NCI-H1092 (cell line): ENCODE measurements at places on chromosomes 4 and X.

DNA sequence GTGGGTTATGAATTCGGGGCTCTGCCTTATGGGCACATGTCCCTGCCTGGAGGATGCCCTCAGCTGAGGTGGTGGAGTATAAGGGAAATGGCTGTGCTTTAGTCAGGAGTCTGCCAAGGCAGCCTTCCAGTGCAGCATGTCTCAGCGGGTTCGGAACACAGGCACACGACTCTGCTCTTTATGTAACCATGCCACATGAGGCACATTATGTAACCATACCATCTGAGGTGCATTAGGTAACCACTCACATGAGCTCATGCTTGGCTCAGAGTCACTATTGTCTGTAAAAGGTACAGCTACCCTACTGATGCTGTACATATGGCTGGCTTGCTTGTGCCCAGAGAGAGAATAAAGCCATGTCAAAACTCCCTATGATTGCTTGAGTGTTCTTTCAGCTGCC is 723.6 kb downstream of the TRAM1L1 start:
- DNase-seq, result no peak

- DNase-seq, result no peak
Measured at GRCh38 chrX:153333266-153333665, 687 bp upstream of the ZNF275 start.

- DNase-seq, result no peak
Measured at GRCh38 chrX:150450519-150451177, 87.5 kb downstream of the MAMLD1 start.

DNA sequence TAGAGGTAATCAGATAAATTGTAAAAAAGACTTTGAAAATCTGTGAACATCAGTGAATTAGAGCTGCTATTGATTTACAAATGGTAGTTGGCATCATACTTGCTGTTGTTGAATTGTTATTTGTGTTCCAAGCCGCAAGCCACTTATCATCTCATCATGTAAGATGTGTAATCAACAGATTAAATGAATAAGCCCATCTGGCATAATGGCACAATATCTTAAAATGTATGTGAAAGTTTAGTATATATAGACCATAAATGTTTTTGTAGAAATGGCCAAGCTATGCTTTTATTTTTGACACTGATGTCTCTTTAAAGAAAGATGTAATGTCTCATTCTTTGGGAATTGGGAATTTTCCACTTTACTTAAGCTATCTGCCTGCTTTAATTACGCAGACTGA is 682.6 kb upstream of the GNPDA2 start:
- no peak for DNase-seq

GRCh38 chrX:140733766-140734342 is 24.3 kb downstream of the LINC00632 start:
- peak; percentile 3 for DNase-seq

DNA sequence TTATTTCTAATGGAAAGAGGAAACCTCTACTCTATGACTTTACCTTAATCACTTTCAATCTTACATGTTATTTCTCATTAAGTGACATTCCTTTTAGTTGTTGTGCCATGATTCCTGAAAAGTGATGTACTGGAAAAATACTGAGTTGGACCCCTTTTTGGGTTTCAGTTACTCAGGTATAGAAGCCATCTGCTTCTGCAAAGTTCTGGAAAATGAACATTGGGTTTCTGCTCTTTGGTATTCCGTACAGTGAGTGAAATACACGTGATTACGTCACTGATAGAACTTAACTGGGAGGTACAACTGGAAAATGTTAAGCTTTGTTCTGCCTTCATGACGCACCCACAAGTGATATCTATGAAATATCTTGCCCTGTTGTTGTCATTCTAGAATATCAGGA is 114.7 kb downstream of the MID1 start:
- DNase-seq, result no peak

GRCh38 chr4:84673475-84674240 is 90.7 kb downstream of the CDS1 start:
- DNase-seq, result no peak

DNA sequence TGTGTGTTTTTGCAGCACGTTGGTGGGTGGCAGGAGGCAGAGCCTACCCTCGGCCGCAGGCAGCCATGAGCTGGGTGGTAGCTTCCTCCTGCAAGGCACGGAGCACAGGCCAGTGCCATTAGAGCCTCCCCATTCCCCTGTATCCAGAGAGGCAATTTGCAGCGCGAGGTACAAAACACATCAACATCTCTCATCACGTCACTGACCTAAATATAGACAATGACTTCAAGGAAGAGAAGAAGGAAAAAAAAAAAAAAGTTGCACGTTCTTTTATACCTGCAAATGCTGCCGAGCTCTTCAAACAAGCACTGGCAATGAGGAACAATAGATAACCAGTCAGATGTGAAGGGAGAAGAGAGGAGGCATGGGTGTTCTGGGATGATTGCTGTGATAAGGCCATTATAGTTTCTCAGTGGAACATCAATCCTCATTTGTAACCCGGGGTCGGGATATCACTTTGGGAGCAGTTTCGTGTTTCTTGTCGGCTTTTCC is 159.9 kb downstream of the MGST2 start:
- DNase-seq, result peak; percentile 57

- DNase-seq, result no peak
Measured at GRCh38 chrX:15438332-15438731, 54.1 kb upstream of the VEGFD start.

GRCh38 chrX:150621652-150622051 is 53.2 kb downstream of the MTM1 start:
- no peak for DNase-seq

DNA sequence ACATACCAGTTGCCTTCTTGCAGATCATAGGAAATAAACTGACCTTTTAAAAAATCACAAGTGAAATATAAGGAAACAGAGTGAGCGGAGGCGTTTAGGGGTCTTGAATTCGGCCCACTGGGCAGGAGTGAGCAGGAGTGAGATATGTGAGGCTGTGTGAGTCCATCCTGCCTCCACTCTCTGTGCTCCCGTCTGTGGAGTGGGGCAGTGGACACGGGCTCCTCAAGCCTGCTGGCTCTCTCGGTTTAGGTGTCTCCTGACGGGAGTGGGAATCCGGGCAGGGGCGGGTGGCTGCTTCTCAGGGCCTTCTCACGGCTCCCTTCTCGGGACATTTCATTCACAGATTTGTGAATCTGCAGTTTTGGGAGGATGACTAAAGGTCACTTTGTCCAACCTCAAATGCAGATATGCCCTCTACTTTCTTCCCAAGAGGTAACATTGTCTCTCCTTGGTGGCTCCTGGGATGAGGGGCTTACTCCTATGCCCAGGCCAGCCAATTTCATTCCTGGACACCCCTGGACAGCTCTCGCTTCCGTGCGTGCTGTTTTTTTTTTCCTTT is 27.6 kb downstream of the CYTL1 start:
- DNase-seq, result no peak

GRCh38 chr4:23401572-23401971 is 488.3 kb downstream of the PPARGC1A start:
- DNase-seq, result no peak

- DNase-seq, result no peak
Measured at GRCh38 chr4:5753366-5753765, 42.4 kb downstream of the EVC start.

DNA sequence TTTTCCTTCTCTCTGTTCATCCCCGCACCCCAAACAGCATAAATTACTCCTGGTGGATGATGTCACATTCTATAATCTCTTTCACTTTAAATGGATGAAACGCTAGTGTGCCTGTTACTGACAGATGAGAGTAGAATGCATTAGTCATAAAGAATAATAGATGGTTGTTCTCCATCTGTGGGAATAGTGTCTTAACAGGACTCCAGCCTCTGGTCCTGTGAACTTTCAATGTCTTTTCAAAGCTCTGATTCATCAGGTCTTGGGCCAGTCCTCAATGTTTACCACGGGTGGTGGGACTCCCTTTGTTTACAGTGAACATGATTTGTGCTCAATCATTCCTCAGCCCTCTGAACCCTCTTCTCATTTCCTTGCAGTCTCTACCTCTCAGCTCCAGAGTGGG is 182.6 kb downstream of the GABRB1 start:
- DNase-seq, result no peak

DNA sequence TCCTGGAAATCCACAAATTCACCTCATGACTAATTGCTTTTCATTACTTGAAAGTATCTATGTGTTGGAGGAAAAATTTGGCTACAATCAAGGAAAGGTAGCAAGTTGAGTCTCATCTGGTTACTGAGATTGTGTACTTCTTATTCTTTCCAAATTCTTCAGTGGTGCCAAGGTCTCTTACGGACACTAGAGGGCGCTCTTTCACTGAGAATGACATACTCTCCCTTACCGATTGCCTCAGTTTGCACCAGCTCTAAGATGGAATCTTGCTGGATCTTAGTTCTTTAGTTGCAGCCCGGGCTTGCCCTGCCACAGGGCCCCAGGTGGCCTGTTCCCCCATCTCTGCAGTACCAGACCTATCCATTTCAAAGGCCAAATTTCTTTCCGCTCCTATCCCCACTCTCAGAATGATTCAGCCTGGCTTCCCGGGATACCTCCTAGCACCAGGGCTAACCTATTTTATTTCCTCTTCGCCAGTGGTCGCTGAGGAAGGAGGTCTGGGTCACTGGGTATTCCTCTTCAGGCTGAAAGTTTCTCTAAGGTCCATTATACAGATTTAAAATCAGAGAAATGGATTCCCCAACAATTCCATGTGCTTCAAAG is 24.6 kb upstream of the GPR50 start:
- DNase-seq, result peak; percentile 7

DNA sequence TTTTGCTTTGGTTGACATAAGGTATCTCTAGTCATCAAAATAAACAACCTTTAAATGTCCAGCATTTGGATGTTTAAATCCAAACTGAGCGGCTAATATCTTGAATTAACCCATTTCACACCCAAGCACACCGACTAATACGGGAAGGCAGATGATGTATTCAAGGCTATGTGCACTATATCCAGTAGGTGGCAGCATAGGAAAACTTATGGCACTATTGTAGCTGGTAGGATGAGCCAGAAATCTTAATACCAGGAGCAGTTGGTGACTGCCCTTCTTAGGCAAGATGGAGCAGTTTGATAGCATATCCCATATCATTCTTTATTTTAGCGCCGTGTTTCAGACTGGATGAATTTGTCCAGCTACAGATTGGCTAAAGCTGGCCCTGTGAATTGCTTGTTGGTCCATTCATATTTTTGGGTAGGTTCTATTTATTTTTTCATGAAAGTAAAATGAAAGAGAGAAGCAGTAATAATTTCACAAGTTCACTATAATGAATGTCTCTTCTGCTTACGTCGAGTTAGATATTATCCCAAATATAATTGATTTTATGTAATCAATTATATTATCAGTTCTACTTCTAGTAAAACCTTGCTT is 24.4 kb downstream of the UCHL1 start:
- peak; percentile 80 for DNase-seq

DNA sequence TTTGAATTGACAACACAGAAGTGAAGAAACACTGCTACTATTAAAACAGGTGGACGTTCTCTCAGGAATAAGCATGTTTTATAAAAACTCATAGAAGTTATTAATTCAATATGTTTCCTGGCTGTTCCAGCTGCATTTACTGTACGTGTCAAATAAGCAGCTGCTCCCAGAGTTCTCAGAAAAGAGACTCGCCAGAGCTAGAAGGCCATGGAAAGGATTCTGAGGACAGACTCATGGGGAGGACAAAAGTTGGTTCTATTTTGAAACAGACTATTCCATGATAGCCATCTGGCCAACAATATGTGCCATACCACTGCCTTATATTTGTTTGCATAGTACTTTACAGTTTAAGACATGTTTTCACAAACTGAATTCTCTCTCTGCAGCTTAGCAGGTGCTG is 136.5 kb downstream of the NR3C2 start:
- DNase-seq, result no peak

DNA sequence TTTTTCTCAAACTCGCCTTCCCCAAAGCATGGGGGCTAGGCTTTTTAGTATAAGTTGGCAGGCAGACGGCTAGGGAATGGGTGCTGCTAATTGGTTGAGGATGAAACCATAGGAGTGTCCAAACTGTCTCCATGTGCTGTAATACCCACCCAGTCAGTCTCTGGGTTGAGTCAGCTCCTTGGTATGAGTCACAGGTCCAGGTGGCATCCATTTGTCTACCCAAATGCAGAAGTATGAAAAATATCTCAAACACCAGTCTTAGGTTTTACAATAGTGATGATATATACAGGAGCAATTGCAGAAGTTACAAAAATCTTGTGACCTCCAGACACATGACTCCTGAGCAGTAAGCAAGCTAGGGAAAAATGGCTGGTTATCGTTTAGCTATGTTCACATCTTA is 27.4 kb upstream of the CCSER1 start:
- DNase-seq, result no peak

- DNase-seq, result no peak
Measured at GRCh38 chrX:30935985-30936384, 46.9 kb upstream of the TAB3 start.

- no peak for DNase-seq
Measured at GRCh38 chr4:10925996-10926395, 241.4 kb upstream of the CLNK start.

DNA sequence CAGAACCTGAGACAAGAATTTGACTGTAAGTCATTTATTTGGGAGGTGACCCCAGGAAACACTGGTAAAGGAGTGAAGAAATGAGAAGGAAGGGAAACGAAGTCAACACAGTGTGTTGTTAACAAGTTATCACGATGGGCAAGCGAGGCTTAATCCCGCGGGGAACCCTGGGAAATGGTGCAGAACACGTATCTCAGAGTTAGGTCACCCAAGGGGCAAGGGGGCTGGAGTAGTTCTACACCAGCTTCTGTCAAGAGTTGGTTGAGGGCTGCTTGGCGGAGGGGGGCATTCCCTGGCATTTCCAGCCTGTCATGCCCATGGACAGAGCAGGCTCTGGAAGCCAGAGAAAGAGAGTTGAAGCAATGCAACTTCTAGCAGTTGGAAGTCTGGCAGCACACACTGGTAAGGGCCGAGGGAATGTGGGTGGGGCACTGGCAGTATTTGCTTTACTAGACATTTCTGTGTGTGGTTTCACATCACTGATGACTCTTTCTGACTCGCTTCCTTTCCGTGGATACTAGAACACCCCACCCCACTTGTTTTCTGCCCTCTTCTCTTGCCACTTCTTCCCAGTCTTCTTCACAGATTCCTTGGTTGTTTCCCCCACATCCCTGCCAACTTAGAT is 52.2 kb upstream of the ADGRG2 start:
- DNase-seq, result no peak

- DNase-seq, result no peak
Measured at GRCh38 chrX:130531066-130531465, 129.3 kb downstream of the RBMX2 start.

- no peak for DNase-seq
Measured at GRCh38 chrX:152896450-152896849, 1.4 kb upstream of the ZNF185 start.

GRCh38 chr4:95409127-95409526 is 139.6 kb downstream of the UNC5C start:
- DNase-seq, result no peak

DNA sequence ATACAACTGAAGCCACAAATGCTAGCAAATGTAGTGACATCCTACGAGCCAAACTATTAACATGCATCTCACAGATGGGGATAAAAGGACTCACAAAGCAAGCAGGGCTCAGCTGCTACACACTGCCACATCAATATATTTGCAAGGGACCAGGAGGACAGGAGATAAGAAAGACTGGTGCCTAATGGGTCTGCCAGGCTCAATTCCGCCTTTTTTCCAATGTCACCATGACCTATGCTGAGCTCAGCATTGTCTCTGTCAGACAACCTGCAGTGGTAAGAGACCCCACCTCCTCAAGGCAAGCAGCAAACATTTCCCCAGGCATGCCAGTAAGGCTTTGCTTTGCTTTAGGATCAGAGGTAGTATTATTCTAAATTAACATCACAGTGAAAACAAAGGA is 435 bp downstream of the DCX start:
- DNase-seq, result peak; percentile 11

- DNase-seq, result no peak
Measured at GRCh38 chr4:55078987-55079386, 46.4 kb downstream of the KDR start.

GRCh38 chr4:36285784-36286480 is 4.5 kb downstream of the DTHD1 start:
- no peak for DNase-seq
